Liver (tissue), 10 donors: ENCODE measurements at places on chromosomes 7 and 10. TPM values are rescaled to one million over a fixed set of nuclear protein-coding genes. Genes with fewer than 3 reads are reported as not detected.

FAM3C gene
- 20.6 TPM for polyA plus RNA-seq

CYP26C1 gene
- not detected for polyA plus RNA-seq

AMZ1 gene
- polyA plus RNA-seq, result 1.1 TPM

GPR26 gene
- polyA plus RNA-seq, result not detected

CUZD1 gene
- polyA plus RNA-seq, result 0.03 TPM

PDZD7 gene
- 0.06 TPM for polyA plus RNA-seq

CTAGE4 gene
- polyA plus RNA-seq, result 1.4 TPM

PTPN20 gene
- 0.60 TPM for polyA plus RNA-seq

TWIST1 gene
- 0.15 TPM for polyA plus RNA-seq

SYT15 gene
- 1.1 TPM for polyA plus RNA-seq

LIPM gene
- polyA plus RNA-seq, result not detected

FKBP6 gene
- polyA plus RNA-seq, result not detected

SPDYE2B gene
- not detected for polyA plus RNA-seq

SAMD9 gene
- 1.2 TPM for polyA plus RNA-seq

SMO gene
- polyA plus RNA-seq, result 7.0 TPM
